ENCODE measurements at places on chromosomes 11 and 22.
A peak's percentile ranks its signal among the peaks of the same experiment; 100 is the strongest.

DNA sequence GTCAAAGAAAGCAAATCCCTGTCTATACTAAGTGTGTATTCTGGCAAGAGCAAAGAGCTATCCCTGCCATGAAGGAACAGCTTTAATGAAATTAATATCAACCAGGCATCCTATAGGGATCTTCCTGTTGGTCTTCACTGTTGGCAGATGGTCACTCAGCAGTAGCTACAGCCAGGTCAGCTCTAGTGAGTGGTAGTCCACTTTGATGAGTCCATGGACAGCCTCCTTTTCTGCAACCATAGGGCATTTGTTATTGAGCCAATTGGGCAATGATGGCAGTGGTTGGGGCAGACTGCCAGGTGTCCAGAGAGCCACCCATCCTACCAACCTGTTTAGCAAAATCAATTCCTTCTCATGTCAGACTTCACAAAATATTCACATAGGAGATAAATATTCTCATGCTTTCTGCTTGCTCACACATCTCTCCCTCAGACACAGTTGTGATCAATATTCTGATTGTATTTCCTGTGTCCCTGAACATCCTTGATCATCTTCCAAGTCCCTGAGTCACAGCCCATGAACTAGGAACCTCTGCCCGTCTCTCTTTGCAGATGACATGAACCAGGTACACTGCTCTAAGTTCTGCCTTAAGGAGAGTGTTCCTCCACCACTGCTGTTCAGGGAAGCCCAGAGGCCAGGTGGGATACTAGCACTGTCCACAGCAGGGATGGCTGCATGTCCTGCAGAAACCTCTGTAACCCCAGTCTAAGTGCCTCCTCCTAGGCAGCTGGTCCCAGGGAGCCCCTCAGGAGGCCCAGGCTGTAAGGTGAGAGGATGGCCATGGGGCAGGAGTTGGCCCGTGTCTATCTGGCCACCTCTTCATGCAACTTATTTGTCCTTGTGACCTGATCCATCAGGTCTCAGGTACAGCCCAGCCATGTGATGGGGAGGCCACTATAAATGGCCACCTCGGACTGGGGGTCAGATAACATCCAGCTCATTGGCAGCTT is 74.2 kb upstream of the IGLL5 start:
- no peak for DNase-seq

DNA sequence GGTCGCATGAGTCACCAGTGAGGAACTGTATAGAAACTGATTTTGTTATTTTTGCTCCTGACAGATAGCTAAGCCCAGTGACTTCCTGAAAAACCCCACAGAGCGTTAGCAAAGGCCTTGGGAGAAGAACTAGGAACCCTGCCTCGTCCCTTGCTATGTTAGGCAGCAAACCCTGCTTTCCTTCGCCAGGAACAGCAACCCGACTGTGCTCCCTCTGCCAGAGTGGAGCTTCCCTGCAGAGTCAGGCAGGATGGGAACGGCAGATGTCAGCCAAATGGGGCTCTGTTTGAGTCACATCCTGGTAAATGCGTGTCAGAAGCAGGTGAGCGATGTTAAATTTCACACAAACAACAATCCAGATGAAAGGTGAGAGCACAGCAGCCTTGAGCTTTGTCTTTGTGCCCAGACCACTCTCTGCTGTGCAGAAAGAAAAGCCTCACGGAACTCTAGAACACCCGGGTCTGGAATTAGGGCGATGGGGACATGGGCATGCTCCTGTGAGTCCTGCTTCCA is 186.6 kb downstream of the ADAMTS15 start:
- DNase-seq: peak; percentile 49

DNA sequence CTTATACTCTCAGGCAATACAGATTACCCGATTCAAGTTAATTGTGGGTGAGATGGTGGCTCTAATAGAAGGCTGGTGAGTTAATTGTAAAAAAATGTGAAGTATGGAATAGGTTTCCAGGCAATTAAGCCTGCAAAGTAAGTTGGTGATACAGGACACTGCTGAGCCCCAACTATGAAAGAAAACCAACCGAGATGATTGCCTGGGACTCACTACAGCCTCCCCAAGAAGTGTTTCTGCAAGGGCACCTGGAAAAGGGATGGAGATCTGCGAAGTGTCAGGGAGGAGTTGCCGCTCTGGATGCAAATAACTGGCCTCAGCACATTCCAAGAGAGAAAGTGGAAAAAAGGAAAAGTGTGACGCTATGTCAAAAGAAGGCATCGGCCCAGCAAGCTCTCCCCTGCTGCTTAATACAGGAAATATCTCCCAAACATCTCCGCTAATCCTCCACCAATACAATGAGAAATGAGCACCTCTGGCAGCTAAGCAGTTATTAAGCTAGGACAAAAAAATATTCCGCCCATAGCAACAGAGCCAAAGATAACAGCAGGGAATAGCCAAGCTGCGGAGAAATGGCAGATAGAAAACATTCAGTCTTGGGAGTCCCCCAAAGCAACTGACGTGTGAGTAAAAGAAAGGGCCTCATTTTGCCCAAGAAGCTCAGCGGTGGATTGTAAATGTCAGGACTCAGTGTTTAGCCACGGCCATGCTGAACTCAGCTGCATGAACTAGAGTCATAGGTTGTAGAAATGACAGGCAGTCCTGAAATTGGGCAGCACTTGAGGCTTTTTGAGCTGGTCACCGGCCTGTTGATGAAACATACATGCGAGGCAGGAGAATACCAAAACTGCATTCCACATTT is 133.7 kb downstream of the SNX19 start:
- peak; percentile 81 for DNase-seq

DNA sequence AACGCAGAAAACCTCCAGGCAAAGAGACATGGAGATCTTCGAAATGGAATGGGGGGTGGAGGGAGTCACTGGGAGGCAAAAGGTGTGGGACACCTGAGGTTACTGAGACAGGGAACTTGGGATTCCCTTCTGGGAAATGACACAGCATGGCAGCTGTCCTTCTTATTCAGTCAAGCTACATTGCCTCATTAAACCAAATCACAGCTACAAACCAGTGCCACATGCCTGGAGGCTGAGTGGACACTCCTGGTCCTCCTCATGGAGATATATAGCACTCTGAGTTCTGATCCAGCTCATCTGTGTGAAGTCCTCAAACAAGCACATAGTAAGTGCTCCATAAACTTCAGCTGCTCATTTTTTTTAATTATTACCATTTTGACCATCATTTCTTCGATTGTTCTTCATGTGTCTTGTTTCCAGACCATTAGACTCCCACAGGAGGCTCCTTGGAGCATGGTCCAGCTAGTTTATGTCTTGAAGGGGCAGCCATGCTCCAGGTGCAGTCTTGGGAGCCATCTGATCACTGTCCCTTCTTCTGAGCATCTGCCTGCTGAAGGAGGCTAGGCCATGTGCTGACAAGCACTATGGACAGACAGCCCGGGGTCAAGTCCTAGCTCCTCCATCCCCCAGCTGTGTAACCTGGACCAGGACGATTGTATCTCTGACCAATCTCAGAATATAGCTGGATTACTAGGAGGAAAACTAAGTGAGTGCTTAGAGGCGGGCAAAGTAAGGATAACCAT is 9.7 kb upstream of the FXYD2 start:
- DNase-seq: no peak

GRCh38 chr11:111836162-111836561 is 35.2 kb downstream of the ALG9 start:
- no peak for DNase-seq

DNA sequence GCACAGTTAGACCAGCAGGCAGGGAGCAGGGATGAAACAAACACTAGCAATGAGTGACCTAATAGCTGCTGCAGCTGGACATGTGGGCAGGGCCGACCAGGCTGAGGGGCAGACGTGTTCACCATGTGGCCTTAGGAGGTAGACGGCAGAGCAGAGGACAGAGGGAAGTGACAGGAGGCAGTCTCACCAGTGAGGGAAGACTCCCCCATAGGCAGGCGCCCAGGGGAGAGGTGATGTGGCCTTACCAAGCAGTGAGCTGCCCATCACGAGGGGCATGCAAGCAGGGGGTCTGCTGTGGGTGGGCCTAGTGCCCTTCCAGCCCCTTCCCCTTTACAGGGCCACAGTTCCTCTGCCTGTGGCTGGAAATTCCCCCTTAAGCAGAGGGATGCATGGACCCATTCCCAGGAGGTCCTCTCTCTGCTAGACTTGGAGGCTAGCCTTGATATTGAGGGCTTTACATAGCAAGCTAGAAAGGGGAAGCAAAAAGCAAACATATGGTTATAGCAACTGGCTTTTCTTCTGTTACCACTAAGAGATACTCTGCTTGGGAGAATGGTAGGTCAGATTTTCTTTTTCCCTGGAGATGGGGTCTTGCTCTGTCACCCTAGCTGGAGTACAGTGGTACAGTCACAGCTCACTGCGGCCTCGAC is 67.6 kb downstream of the MPPED1 start:
- no peak for DNase-seq

GRCh38 chr11:15967166-15967565 is 389.2 kb downstream of the SOX6 start:
- DNase-seq: peak; percentile 74

DNA sequence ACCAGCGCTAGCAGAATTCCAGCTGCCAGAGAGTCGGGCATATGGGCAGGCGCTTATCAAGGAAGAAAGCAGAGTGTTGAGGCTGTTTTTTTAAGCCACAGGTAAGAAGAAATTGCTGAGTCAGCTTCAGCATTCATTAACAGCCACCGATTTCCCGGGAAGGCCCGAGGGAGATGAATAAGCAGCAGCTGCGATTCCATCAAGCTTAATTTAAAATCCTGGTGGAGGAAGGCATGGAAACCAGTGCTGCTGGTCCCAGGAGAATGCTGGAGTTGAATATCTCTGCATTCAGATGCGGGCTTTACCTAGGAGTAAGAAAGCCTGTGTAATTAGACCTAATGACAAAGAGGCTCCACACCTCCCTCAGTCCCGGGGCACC is 168.8 kb downstream of the BRD1 start:
- no peak for DNase-seq

- no peak for DNase-seq
These were observed 594.0 kb upstream of the TENM4 start for GRCh38 chr11:80034801-80035200.

- no peak for DNase-seq
These were observed 31.2 kb downstream of the FLI1 start for GRCh38 chr11:128724891-128725611.

GRCh38 chr11:13318498-13319295 is 41.1 kb downstream of the BMAL1 start:
- DNase-seq: no peak

GRCh38 chr11:70671611-70672010 is 273.3 kb downstream of the CTTN start:
- no peak for DNase-seq

DNA sequence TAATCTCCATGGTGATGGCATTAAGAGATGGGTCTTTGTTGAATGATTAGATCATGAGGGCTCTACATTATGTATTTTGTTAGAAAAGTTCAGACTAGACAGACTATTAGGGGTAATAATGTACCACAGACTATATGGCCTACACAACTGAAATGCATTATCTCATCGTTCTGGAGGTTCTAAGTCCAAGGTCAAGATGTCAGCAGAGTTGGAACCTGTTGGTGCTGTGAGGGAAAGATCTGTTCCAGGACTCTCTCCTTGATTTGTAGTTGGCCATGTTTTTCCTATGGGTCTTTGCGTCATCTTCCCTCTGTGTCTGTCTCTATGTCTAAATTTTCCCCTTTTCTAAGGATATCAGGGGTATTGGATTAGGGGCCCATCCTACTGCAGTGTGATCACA is 8.4 kb upstream of the GLYATL1 start:
- DNase-seq: no peak

DNA sequence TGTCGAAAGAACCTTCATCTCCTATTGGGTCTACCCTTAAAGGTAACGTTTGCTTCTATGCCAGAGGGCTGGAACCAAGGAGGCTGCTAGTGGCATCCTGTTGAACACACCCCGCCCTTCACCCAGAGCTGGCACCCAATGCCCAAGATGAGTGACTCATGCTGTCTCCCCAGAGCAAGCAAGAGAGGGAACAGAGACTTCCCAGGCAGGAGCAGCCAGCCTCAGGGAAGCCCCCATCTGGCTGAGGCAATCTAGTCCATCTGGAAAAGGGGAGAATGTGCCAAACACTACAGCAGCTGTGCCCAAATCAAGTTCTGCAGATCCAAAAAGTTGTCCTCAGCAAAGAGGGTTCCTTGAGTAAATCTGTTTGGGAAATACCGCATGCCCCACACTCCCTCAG is 91.9 kb upstream of the TP53I11 start:
- no peak for DNase-seq

DNA sequence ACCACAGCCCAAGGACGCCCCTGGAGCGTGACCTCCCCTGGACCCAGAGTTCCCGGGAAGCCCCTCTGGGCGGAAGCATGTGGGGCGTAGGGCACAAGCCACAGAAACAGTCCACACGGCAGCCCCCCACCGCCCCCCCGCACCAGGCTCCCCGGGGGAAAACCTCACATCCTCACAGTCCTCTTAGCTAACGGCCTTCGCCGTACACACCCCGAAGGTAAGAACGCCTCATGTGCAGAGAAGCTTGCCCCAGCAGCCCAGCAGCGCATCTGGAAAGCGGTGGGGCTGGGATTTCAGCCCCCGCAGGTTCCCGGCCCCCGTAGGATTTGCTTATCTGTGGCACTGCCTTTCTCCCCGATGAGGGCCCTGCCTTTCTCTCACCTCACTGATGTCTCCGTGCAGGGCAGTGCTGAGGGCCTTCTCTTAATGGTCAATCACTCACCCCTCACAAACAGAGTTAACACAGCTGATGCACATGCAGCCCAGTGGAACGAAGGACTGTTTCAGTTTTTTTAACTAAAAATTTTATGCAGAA is 309.2 kb downstream of the BRD1 start:
- DNase-seq: no peak

DNA sequence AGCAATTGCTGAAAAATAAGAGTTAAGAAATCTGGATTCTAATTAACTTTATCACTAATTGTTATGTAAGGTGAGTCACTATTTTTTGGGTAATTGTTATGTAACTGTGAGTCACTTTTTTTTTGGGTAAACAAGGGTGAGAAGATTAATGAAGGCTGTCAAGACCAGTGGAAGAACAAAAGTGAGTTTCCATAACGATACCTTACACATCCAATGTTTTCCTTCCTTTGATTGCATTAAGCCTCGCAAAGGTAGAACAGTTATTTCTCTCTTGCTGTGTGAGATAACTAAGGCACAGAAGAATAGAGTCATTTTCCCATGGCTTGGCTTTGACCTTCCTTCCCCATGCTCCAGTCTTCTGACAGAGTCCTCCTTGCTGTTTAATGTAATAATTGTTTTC is 374.7 kb downstream of the DDX10 start:
- no peak for DNase-seq

GRCh38 chr22:24099071-24099470 is 82.2 kb upstream of the SUSD2 start:
- no peak for DNase-seq

- DNase-seq: no peak
These were observed 30.7 kb downstream of the SHISAL1 start for GRCh38 chr22:44281768-44282637.

Measured in fibroblast of pulmonary artery (primary cell).